ENCODE measurements at places on chromosomes 1 and 21.

DNA sequence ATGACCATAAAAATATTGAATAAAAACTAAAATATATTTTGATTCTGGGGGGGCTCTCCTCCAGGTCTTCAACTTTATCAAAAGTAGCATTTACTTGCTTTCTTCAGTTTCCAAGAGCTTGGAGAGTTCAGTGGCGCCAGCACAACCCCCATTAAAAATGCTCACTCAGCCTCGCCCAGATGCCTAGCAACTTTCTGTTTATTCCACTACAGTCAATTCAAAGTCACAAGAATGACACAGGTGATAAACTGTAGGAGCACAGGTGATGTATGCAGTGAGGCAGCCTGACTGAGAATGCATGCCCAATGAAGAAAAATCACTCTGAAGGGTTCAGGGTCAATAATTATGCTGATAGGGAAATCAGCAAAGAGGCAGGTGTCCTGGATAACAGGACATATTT is 159.4 kb upstream of the ATP1B1 start:
- no peak for DNase-seq

GRCh38 chr1:117030271-117030877 is 28.8 kb downstream of the CD101 start:
- DNase-seq = no peak

DNA sequence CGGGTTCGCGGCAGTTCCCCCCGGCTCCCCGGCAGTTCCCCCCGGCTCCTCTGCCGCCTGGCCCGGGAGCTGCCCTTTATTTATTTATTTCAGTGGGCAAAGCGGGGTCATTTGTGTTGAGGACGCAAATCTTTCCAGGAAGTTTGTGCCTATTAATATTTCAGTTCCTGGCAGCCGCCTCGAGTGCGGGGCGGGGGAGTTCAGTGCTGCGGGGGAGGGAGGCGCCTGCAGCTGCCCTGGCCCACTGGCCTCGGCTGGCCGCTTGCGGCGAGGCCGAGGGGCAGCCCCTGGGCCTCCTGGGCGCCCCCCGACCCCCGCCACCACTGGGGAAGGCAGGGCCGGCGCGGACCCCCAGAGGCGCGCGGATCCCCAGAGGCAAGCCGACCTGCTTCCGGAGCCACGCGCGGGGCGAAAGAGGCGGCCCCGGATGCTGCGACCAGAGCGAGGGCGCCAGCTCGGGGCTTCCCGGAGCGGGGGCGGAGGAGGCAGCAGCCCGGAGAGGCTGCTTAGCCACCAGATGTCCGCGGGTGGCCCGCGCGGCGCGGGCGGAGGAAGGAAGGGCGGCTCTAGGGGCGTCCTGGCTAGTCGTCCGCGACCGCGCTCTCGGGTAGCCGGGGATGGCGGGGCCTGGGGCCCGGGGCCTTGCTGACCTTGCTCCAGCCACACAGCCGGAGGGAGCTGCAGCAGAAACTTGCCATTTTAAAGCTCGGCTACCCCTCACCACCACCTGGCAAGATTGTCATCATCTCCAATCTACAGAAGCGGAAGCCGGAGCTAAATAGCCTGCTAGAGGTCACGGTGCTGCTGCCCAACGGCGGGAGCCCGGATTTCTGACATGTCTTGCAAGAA is 48.0 kb downstream of the H3-3A start:
- DNase-seq = peak; percentile 61

GRCh38 chr1:241810769-241811405 is 37.1 kb upstream of the EXO1 start:
- no peak for DNase-seq

DNA sequence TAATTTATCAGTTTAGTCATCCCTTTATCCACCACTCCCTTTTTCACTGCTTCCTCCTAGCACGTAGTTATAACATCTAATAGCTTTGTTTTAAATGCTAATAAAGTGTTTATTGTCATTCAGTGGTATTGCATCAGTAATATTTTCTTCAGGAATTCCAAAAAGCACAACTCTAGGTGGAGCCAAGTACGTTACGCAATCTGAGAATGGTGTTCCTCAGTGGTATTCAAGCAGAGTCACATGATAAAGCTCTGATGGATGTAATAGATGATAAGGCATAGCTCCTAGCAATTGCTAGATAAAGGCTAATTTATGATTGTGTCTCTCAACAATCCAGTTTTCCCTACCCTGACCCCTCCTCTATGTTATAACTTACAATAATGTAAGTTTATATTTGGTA is 494.6 kb upstream of the ADGRL4 start:
- DNase-seq = no peak

DNA sequence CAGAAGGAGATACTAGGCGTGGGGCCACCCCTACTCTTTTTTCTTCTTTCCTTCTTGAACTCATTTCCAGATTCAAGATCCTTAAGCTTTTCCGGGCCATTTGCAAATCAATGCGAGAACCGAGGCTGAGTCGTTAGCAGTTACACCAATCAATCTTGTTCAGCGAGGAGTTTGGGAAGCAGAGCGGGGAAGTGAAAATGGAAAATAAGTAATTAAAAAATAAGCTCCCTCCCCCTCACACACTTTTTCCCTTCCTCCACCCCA is 1.7 kb upstream of the NEGR1 start:
- DNase-seq = no peak

GRCh38 chr1:202007805-202008489 is 2.4 kb upstream of the ELF3 start:
- DNase-seq = no peak

DNA sequence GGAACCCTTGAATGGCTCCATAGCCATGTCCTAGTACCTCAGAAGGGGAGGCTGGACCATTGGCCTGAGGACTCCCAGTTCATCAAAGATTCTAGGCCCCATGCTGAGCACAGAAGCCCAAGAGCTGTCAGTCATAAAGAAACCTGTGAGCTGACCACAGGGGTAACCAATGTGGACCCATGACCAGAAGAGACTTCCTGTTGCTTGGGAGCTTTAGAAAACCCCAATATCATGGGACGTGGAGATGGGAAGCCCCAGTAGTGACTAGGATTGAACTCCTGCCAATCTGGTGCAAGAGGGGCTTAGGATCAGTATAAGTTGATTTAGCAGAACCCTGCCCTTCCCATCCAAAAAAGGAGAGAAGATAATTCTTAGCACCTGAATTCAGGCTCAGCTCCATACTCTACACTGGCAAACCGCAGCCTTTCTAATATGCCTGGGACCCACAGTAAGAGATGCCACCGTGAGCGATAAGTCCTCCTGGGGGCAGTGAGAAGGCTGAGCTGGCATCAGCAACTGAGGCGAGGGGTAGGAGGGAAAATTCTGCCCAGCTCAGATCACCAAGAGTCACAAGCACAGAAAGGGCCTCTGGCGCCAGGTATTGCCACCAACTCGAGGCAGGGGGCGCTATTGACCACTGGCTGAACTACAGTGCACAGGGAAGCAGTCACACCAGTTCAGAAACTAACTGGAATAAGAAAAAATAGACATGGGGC is 108.9 kb downstream of the CAPN8 start:
- DNase-seq = no peak

- no peak for DNase-seq
Measured at GRCh38 chr1:44361478-44361877, 6.4 kb upstream of the ERI3 start.

DNA sequence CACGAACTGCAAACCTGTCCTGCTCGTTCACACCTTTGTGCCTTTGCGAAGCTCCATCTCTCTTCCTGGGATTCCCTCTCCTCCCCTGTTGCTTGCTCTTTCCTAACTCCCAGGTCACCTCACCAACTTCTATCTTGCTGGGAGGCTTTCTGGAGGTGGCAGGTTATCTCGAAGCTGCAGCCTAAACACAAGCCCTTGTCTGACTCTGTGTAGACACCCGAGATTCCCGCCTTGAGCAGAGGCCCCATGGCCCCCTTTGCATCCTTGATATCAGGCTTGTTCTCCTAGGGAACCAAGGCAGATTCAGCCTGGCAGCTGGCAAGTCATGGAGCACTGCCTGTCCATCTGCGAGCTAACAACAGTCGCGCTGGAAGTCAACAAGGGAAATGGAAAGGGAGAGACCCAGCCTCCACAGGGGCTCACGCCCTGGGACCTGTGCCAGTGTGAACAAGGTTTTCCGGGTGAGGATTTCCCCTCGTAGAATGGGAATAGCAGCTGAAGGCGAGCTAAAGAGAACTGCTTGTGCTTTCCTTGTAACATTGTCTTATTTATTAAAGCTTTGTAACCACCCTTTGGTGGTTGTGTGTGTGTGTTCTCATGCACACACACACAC is 109.5 kb upstream of the JUN start:
- DNase-seq = no peak

DNA sequence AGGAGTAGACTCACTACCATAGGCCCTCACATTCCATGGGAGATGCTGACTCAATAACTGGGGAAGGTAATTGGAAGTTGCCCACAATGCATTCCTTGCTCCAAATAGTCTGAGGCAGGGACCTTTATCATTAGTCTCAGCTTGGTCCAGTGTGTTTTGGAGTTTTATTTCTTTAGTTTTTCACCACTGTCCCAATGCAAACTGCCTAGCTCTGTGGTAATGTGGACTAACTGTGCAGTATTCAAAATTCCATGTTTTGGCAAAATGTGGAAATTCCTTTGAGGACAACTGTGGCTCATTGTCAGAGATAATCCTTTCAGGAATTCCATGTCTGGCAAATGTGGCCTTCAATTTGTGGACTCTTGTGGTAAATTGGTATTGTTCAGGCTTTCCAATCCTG is 78.1 kb upstream of the PAPPA2 start:
- no peak for DNase-seq

GRCh38 chr1:234437423-234438171 is 41.4 kb downstream of the TARBP1 start:
- DNase-seq = no peak

DNA sequence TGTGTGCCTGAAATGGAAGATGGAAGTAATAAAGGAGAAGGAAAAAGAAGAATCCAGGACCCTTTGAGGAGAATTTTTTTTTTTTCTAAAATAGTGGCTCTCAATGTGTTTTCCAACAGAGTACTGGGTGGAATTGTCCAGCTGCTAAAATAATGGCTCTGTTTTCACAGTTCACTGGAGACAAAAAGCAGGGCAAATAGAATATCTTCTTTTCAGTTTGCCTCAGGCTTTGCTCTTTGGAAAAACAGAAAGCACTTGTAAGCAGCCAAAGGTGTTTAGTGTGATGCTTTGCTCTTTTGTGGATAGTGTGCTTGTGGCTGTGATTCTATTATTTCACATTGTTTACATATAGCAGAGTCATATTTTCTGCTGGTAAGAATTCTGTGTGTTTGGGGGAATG is 77.4 kb upstream of the MROH9 start:
- DNase-seq = no peak

DNA sequence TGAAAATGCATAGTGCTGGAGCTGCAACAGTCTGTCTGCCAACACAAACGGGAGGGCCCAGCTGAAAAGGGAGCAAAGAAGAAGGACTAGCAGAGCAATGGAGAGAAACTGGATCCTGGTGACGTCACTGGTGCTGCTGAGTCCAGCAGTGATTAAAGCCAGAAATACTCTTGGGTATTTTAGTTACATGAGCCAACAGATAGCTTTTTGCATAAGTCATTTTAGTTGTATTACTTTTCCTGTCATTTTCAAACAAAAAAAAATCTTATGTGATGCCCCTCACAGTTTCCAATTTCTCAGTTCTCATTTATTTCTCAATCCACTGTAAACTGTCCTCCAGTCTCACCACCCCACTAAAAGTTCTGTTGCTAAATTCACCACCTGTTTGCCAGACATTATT is 38.7 kb upstream of the NEK7 start:
- DNase-seq = peak; percentile 71

DNA sequence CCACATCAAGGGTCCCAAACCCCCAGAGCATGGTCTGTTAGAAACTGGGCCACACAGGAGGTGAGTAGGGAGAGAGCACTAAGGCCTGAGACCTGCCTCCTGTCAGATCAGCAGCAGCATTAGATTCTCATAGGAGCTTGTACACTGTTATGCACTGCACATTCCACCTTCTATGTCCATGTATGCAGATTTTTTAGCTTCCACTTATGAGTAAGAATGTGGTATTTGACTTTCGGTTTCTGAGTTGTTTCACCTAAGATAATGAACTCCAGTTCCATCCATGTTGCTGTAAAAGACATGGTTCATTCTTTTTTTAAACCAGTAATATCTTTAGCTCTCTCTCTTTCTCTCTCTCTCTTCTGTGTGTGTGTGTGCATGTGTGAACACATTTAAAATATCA is 663 bp upstream of the GBP6 start:
- DNase-seq = no peak

DNA sequence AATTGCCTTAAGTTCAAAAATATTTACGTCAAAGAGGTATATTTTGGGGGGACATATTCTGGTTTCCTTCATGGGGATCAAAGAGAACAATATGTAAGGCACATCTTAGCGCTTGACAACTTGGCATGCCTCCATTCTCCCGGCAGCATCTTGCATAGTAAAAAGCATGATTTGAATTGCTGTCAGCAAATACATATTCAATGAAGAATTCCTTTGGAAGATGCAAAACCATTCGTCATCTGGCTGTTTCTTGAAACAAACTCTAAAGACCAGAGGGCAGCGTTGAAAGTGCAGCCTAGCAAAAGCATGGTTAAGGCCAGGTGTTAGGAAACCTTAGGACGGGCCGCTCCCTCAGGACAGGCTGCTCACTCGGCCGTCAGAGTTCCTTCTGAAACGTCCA is 3.4 kb upstream of the PIK3CD start:
- DNase-seq = no peak

- DNase-seq = no peak
Measured at GRCh38 chr21:41919666-41920398, 34.0 kb downstream of the C2CD2 start.

DNA sequence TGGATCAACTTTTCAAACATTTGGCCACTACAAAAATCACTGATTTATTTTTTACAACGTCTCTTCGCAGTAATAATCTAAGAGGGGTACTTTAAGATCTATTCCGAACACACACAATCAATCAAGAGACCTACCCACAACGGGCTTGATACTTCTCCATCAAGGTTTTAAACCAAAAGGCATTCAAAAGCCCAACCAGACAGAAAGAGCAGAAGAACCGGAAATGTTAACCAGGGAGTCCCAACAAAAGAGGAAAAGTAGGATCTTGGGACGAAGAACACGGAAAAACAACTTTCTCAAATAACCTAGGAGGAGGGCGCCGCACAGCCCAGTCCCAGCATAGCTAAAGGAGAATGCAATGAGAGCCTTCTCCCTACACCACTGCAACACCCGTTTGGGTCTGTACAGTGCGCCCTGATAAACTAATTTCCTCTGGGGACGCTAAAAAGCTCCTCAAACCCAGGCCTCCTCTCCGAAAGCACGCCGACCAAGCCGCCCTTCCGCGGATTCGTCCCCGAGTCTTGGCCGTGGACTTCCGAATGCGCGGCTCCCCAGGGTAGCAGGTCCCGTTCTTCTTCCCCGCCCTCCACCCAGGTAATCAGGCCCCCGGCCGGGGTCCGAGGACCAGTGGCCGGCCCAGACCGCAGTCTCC is 623 bp downstream of the RPL22 start:
- no peak for DNase-seq

DNA sequence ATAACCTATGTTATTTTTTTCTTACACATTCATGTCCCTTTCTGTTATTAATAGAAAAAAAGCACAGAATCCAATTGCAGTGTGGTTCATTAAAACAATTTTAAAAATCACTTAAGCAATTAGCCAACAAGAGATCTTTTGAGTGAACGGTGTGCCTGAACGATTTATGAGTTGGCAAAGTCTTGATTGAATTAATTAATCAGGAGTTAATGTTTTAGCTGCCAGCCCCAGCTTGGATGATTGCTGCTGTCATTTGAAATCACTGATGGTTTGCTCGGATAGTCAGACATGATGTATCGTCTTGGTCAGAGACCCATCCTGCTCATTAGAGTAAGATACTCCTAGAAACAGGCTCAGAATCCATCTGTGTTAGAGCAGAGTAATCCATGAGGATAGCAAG is 158.3 kb upstream of the GALNT2 start:
- DNase-seq = no peak
